Effector CD8-positive, alpha-beta T cell (primary cell): ENCODE measurements at places on chromosomes 4 and X.

GRCh38 chrX:41781500-41781899, 57.5 kb downstream of the GPR82 start:
- DNase-seq, result no peak

DNA sequence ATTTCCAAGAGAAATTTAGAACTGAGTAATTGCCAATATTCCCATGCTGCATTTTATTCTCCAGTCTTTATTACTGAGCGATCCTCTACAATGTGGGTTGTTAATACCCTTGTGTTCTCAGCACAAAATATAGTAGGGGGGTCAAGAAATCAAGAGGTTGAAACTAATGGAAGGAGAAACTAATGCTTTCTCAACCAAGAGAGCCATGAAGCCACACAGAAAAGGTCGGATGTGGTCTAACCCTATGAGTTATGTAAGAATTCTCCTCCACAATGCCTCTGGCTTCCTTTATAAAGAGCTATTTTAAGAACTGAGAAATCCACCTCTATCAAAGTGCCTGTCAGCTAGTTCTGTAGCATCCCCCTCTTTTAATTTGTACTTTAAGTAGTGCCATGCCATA, 268.5 kb downstream of the CHIC1 start:
- DNase-seq, result no peak

- DNase-seq, result no peak
Measured at GRCh38 chrX:133749370-133749769, 236.0 kb downstream of the GPC3 start.

DNA sequence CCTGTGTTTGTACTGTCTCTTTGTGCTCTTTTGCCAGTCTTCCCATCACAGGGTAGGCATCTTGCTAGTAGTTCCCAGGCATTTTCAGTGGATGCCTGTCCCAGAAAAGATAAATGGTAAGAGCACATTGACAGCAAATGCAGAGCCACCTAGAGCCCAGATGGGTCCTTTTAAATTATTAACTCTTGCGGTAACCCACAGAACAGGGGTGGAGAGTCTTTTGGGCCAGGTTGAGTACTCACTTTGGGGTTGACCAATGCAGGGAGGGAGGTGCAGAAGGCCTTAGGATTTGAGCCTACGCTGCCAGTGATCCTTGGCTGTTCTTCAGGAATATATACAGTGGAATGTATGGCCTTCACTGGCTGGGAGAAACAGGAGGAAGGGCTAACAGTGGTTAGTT, 173.8 kb downstream of the MSN start:
- DNase-seq, result no peak

- no peak for DNase-seq
Measured at GRCh38 chr4:64598066-64598465, 188.8 kb upstream of the TECRL start.

DNA sequence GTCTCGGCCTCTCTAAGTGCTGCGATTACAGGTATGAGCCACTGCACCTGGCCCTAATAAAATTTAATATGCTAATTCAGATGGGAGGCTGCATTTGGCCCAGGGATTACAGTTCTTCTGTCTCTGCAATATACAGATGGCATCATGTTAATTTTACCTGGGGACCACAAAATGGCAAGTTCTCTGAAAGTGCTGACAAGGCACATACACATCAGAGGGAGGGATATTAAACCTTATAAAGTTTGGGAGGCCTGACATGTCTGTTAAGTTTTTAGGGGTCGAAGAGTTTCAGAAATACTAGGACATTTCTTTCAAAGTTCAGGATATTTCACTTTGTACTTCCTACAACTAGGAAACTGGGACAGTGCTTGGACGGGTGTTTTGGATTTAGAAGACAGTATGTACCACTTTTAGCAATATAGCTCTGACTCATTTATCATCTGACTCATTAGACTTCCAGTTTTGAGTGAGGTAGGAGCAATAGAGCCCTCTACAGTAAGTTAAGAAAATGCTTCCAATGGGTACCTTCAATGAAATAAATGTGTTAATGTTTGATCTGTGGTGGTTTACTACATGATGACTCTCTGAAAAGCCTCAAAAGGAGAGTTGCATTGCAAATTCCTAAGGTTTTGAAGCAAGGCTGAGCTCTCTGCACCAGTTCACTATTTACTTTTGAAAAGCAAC, 981.0 kb upstream of the HS3ST1 start:
- DNase-seq, result no peak

- no peak for DNase-seq
Measured at GRCh38 chr4:149294601-149295000, 521.0 kb downstream of the IQCM start.

DNA sequence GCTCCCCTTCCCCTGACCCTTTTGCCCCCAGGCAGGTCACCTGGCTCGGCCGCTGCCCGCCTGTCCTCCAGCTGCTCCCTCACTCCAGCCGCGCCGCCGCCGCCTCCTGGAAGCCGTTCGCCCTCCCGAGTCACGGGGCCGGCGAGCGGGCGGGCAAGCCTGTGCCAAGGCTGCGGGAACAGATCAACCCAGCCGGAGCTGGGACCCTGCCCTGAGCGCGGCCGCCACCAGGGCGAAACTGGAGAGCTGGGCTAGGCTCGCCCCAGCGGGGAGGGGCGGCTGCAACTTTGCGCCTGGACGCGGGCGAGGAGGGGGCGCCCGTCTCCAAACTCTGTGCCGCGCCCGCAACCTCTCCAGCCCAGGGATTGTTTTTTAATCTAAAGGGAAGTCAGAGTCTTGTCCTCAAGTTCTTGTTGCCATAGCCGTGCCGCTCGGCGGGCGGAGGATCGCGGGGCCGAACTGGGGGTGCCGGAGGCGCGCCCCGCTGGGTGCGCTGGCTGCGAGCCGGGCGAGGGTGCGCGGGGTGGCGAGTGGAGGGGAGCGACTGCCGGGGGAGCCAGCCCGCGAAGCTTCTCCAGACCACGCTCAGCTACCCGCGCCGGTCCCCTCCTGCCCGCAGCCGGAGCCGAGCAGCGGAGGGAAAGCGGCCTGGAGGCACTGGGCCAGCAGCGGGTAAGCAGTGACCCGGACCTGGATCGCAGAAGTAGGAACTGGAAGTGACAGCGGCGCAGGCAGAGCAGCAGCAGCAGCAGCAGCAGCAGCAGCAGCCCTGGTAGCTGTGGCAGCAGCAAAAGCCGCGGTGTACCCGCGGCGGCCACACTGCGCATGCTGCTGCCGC, 13.4 kb downstream of the ARHGEF6 start:
- no peak for DNase-seq

DNA sequence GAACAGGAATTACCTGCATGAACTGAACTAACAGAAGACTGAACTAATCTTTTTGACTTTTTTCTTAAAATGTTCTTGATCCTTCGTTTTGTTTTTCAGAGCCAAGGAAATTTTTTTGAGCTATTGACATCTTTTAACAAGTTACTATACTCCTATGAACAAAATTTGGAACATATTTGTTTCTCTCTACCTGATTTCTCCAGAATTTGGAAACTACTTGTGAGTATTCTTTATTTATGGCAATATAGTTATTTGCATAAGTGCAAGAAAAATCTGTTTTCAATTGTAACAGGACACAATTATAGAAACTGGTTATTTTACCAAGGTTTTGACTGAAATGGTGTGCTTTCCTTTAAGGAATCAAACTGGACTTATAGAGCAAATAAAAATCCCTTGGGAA, 89.5 kb upstream of the HPGD start:
- no peak for DNase-seq

- DNase-seq, result no peak
Measured at GRCh38 chr4:22625311-22625710, 67.4 kb upstream of the GBA3 start.

DNA sequence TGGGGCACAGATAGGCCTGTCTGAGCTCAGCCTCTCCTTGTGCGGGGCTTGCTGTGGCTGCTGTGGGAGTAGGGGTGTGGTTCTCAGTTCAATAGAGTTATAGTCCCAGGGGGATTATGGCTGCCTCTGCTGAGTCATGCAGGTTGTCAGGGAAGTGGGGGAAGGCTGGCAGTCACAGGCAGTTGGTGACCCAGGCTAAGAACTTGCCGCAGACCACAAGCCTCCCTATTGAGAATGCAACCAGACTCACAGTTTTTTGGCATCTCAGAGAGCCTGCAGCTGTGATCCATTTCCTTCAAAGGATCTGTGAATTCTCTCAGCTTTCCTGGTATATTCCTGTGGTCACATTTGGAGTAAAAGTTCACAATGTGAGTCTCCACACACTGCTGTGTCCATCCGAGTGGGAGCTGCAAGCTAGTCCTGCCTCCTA, 364.9 kb downstream of the ZNF674 start:
- DNase-seq, result no peak

- no peak for DNase-seq
Measured at GRCh38 chrX:318739-319578, at the start of gene GTPBP6. TSS of gene GTPBP6 (minus strand) at chrX:318796. CDS start at chrX:318787, 9 bp downstream.

DNA sequence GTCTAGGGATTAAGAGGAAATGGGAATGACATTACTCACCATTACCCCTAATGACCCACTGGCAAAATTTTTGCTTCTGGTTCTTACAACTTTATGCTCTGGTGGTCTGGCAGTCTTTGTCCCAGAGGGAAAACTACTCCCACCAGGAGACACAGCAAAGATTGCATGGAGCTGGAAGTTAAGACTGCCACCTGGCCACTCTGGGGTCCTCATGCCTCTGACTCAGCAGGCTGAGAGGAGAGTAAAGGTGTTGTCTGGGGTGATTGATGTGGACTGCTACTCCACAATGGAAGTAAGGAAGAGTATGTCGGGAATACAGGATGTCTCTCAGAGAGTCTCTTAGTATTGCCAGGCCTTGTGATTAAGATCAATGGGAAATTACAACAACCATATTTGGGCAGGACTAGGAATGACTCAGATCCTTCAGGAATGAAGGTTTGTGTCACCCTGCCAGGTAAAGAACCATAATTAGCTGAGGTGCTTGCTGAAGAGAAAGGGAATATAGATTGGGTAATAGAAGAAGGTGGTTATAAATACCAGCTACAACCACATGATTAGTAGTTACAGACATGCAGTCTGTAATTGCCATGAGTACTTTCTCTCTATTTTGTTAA, 215.5 kb downstream of the GPAT3 start:
- no peak for DNase-seq

DNA sequence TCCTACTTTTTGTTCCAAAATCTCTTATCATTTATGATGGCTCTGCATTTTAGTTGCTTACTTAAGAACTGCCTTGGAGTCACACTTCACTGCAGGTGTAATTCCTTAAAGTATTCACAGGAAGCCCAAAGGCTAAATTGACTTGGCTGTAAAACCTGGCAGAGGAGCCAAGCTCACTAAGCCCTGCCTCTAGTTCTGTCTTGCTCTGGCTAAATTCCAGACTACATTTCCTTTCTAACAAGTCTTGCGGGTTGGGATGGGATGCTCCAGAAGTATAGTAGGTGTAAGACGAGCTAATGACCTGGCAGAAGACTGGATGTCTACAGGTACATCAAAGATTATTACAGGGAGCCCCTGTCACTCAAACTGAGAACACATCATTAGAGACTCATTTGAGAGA, 924.0 kb upstream of the INTU start:
- DNase-seq, result no peak

- DNase-seq, result no peak
Measured at GRCh38 chr4:17285747-17286146, 226.1 kb downstream of the QDPR start.

- DNase-seq, result no peak
Measured at GRCh38 chrX:18887825-18888212, 96.1 kb downstream of the PHKA2 start.

GRCh38 chr4:105241451-105241850, 94.8 kb downstream of the TET2 start:
- no peak for DNase-seq

- no peak for DNase-seq
Measured at GRCh38 chrX:154450312-154450711, 6.4 kb downstream of the FAM50A start.

DNA sequence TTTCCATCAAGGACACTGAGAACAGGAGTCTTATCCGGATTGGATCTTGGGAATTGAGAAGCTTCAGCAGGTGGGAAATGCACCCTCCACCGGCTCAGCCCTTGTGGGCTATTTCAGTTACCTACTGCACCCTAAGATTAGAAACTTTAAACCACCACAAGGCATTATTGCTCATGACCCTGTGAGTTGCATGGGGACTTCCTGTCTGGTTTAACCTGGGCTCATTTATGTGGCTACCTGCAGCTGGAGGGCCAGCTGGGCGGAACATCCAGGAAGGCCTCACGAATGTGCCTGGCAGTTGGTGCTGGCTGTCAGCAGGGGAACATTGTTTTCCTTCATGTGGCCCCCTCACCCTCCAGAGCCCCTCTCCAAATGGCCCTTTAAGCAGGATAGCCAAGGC, 164.1 kb downstream of the DEFB131A start:
- no peak for DNase-seq

- no peak for DNase-seq
Measured at GRCh38 chrX:34848281-34848680, 94.3 kb upstream of the FAM47B start.

DNA sequence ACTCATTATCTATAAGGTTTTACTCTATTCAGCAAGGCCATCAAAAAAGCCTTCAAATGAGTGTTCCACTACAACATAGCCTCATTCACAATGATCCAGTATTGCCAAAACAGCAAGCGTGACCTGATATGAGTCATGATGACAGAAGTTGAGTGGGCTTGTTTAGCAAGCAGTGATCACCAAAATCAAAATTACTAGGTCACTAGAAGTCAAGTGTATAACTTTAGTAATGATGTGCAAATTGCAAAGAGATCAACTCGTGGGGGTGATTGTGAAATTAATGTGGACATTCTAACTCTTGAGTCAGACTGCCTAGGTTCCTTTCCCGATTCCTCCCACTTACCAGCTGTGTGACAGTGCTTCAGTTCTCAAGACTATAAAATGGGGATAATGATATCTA, 124.5 kb downstream of the CHM start:
- no peak for DNase-seq

GRCh38 chrX:30141966-30142365, 73.4 kb upstream of the MAGEB2 start:
- DNase-seq, result no peak

- no peak for DNase-seq
Measured at GRCh38 chr4:61149278-61149677, 50.8 kb upstream of the ADGRL3 start.

- peak; percentile 1 for DNase-seq
Measured at GRCh38 chrX:119758731-119759247, 401 bp downstream of the SOWAHD start.

DNA sequence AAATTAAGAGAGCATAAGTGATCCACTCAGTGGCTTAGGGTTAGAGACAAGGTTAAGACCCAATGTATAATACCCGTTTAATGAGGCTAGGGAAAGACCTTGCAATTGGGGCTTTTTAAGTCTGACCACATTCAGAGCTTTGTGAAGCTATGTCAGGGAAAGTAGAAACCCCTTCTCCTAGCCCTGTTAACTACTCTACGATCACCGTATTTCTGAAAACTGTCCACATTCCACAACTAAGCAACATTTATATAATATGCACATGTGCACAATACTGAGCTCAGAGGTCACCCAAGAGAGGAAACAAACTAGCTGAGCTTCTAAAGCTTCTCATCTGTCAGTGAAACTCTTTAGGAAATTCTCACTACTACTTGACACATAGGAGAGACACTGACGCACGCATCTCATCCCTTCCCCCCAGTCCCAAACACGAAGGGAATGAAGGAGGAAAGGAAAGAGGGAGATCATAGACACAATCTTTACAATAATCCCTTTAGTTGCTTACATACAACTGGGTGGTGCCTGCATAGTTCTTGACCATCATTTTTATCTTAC, 56.2 kb downstream of the METTL14 start:
- no peak for DNase-seq
